SJCRH30 (cell line): ENCODE measurements at places on chromosomes 1 and 21. TPM values are rescaled to one million over a fixed set of nuclear protein-coding genes. Genes with fewer than 3 reads are reported as not detected.
A peak's percentile ranks its signal among the peaks of the same experiment; 100 is the strongest.

- DNase-seq: no peak
Measured at GRCh38 chr1:196649990-196650389, 1.9 kb upstream of the CFH start.

DNA sequence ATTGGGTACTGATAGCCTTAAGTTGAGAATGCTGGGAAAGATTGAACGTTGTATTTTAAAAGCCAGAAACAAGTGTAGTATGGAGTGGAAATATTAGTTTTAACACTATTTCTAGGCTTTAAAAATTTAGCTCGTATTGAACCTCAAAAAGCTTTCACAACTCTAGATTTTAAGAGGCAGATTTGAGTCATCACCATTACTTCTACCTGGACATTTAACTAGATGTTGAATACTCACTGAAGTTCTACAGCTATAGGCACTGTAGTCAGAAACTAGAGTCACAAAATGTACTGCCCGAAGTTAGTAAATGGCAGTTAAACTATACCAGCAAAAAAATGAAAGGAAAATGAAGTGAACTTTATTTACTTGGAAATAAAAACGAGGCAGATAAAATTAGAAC, 96.5 kb downstream of the NEK7 start:
- no peak for DNase-seq

DNA sequence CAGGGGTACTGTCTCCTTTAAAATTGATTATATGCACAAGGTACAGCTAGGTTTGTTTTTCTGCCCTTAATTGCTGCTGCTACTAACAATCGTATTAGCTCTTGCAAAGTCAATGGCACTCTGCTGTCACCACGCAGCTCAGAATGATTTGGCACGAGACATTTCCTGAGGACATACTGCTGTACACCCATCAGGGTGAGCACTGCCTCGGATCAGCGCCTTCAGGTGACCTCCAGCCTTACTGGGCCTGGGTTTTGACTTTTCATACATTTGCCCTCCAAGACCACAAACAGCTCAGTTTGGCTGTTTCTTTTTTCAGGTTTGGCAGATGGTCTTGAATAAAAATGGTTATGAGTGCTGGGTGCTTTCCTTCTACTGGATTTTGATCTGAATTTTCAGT, 110.9 kb downstream of the NTPCR start:
- no peak for DNase-seq

DNA sequence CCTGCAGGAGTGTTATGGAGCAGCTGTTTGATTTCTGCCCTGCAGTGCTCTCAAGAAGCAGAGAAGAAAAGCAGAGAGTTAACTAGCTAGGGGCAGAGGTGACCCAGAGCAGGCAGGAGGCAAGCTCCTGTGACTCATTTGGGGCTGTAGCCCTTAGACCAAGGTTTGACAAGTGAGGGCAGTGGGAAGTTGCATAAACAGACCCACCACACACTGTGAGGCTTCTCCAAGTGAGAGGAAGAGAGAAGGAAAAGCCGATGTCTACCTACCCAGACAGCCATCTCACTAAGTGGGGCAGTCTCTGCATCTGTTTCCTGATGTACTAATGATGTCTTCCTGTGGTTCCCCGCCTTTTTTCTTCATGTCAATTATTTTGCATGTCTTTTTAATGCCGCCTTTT, 159.9 kb upstream of the NR5A2 start:
- no peak for DNase-seq

GRCh38 chr1:33275195-33275594, 18.9 kb downstream of the ZNF362 start:
- no peak for DNase-seq

GRCh38 chr1:205271277-205271676, 43.5 kb downstream of the TMCC2 start:
- DNase-seq: no peak

VHLL gene
- 0.63 TPM in 1 of 2 replicates, not detected in the other for total RNA-seq

- no peak for DNase-seq
Measured at GRCh38 chr1:8632102-8632501, 185.3 kb downstream of the RERE start.

DNA sequence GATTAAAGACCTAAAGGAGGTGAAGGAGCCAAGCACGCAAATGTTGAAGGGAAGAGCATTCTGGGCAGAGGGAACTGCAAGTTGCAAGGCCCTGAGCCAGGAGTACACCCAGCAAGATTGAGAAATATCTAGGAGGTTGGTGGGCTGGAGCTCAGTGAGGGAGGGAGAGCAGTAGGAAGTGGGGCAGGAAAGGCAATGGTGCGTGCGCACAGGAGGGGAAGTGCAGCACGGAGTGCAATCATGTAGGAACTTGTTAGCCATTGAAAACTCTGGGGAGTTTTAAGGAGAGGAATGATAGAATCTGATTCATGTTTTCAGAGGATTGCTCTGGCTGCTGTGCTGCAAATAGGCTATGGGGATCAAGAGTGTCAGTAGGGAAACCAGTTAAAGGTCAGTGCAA, 13.2 kb upstream of the IGSF3 start:
- no peak for DNase-seq

DNA sequence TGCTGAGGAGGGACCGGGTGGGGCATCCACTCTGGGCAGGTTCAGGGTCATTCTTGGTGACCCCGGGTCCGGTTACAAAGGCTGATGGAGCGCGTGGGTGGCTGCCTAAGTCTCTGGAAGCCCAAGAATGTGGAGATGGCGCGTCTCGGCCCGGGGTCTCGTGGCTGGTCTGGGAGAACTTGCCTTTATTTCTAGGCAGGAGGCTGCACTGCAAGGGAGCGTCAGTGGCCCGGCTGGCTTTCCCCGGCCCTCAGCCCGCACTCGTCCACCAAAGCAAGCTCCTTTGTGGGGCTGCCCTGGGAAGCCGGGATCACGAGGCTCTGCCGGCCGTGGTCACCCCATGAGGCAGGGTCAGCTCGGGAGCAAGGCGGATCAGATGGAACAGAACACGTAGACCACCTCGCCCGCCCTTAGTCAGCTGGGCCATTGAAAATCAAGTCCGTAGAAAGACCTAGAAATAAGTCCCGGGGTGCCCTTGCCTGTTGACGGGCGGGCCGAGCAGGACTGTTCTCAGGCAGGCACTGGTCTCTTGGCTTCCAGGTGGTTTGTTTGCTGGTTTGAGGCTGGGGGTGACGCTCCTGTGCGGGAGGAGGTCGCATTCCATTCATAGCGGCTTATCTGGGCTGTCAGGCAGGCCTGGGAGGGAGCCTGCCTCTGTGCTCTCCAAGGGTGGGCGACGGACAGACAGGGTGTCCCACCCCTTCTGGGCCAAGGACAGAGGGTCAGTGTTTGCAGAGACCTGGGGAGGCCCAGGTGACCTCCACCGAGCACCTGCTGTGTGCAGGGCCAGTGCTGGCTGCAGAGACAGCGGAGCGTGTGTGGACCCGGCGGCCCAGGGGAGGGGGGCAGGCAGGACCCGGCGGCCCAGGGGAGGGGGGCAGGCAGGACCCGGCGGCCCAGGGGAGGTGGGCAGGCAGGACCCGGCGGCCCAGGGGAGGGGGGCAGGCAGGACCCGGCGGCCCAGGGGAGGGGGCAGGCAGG, 25.8 kb downstream of the COL18A1 start:
- peak; percentile 52 for DNase-seq

DNA sequence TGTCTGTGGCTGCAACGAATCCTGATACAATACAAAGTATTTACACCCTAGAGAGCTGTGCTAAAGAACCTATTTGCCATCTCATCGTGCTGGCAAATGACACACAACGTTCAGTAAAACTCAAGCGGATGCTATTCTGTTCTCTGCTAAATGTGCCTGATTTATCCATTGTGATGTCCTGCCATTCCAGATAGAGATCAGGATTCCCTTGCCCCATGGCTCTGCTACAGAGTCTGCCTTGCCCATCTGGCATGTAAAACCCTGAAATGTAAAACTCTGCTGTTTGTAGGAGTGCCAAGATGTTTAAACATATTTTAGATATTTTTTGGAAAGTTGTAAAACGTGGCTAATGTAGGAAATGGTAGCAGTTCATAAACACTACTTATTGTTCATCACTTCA, 20.0 kb upstream of the IGSF5 start:
- no peak for DNase-seq

GRCh38 chr1:206739411-206740076, 31.0 kb upstream of the IL19 start:
- DNase-seq: peak; percentile 84

- DNase-seq: no peak
Measured at GRCh38 chr1:15282038-15282437, 35.0 kb downstream of the FHAD1 start.

DNA sequence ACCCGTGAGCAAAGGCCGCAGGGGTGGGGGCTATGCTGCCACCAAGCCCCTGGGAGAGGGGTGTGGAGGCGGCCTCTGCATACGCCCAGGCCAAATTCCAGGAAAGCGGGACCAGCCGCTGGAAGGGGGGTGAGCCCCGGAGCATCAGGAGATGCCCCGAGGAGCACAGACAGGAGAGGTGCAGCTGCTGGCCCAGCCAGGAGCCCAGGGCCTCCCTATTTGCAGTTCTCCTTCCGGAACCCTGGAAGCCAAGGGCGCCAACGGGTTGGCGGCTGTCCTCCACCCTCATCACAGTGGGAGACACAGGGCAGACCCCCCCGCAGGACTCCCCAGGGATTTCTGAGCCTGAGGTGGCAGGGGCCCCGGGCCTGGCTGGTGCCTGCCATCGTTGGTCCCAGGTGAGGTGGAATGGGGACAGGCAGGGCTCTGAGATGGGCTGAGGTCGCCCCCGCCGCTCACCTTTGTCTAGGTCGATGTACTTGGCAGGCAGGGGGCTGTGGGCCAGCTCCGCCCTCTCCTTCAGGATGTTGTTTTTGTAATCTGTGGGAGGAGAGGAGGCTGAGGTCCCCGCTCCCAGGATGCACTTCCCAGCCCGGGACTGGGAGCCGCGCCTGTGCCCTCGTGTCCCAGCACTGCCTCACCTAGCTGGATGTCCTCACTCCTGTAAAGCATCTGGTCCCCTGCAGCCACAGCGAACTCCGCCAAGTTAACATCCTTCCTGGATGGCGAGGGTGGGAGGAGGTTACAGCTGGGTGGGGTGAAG, 4.4 kb upstream of the DVL1 start:
- no peak for DNase-seq

GRCh38 chr21:41037212-41037611, 130.7 kb upstream of the BACE2 start:
- DNase-seq: no peak

GRCh38 chr21:29365661-29366265, 67.0 kb downstream of the BACH1 start:
- no peak for DNase-seq

DNA sequence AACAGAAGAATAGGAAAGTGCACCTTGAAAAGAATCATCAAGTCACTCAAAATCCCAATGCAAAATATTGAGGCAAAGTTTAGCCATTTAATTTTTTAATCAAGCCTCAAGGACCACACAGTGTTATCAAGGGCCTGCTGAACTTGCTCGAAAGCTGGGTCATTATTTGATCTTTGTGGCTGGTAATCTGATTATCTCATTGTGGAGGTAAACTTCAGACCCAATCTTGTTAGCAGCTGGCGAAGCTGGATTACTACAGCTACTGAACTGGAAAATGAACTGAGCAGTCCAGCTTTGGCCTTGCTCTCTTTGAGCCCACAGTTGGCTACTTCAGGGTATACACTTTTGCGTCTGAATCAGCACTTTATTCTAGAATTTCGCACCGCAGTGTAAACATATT, 94.4 kb downstream of the BARHL2 start:
- DNase-seq: no peak

DNA sequence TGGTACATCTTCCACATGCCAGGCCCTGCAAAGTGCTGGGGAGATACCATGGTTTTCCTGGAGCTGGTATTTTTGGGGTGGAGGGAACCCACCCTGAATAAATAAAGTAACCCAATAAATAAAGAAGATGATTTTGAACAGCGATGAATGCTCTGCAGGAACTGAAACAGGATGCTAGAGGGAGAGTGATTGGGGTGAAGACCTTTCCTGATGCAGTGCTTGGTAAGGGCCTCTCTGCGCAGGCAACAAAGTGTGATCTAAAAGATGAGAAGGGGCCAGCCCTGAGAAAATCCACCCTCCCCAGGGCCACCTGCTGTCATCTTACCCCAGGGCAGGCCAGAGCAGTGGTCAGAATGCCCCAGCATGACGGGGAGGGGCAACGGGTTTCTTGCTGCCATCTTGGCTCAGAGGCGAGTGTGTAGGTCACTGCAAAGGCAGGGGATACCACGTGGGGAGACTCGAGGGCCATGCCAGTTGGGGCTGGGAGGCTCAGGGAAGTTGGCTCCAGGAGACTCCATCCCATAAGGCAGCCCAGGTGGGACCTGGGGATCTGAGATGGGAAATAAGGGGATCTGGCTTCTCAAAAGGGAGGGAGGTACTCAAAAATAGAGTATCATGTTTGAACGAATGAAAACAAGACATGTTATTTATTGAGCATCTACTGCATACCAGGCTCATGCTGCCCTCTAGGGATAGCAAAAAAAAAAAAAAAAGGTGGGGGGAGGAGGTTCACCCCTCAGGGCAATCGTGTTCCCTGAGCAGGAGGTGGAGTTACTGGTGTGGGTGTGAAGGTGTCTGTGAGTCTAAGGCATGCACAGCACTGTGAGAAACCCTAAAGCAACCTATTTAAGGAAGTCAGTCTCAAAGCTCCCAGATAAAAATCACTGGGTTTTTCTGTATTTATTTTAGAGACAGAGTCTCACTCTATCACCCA, 2.8 kb downstream of the SRARP start:
- DNase-seq: no peak

CCDC185 gene
- not detected in 2 replicates for total RNA-seq

GRCh38 chr1:179883745-179884138, 1.7 kb downstream of the TOR1AIP1 start:
- peak; percentile 4 for DNase-seq

GRCh38 chr21:20971296-20971921, 26.8 kb upstream of the NCAM2 start:
- DNase-seq: peak; percentile 65

DNA sequence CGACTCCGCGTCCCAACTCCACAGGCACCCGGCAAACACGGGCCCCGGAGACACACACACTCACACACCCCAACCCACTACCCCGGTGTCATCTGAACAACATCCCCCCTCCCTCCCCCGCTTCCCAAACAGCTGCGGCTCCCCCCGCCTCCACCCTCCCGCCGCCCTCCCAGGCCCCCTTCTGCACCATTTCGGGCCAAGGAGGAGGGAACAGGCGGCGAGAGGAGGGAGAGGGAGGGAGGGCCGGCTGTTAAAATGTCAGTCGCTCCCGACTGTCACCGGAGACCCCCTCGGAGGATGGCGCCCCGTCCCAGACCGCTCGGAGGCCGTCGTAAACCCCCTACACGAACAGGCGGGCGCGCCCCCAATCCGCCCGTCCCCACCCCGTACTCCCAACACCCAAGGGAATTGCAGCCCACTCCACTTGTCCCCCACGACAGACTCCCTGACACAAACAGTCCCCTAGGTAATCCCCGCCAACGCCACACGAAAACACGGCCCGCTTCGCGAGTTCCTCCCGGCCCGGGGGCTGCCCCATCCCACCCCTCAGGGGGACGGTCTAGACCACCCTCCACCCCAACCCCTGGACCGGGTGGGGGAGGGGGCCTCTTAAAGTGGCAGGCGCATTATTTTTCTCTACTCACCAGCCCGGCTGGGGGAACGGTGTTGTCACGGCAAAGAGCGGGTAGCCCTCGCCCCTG, 583 bp downstream of the MEF2D start:
- peak; percentile 84 for DNase-seq

- DNase-seq: no peak
Measured at GRCh38 chr1:197671140-197671539, 104.1 kb downstream of the DENND1B start.
